HS-27A (cell line): ENCODE measurements at places on chromosomes 7 and 10.

DNA sequence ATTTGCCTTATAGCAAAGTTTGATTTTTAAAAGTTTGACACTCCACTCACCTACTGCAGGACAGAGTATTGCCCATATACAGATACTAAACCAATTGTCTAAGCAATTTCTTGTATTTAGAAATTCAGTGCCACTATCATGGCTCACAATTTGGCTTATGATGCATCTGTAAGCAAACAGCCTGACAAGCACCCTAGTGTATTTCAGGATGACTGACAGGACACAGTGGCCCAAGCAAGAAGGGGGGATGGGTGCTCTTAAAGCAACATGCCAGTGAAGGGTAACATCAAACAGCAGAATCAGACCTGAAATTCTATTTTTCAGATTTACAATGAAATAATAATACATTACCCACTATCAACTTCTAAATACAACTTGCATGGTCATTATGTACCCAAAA, 30.5 kb downstream of the CTNNA3 start:
- no peak for DNase-seq

GRCh38 chr10:23343591-23344240, 881 bp downstream of the C10orf67 start:
- DNase-seq: no peak

- DNase-seq: no peak
Observed at GRCh38 chr10:31578181-31578852, 259.3 kb downstream of the ZEB1 start.

- DNase-seq: no peak
Observed at GRCh38 chr7:129778770-129779601, 167.5 kb downstream of the NRF1 start.

DNA sequence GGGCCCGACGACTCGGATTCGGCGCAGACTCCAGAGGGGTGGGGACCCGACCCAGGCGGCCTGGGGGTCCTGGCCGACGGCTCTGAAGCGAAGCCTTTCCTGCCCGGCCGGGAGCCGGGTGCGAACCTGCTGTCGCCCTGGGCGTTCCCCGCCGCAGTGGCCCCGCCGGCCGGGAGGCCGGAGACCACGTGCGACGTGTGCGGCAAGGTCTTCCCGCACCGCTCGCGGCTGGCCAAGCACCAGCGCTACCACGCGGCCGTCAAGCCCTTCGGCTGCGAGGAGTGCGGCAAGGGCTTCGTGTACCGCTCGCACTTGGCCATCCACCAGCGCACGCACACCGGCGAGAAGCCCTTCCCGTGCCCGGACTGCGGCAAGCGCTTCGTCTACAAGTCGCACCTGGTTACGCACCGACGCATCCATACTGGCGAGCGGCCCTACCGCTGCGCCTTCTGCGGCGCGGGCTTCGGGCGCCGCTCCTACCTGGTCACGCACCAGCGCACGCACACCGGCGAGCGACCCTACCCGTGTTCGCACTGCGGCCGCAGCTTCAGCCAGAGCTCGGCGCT, 15.4 kb downstream of the ZNF316 start:
- DNase-seq: no peak

GRCh38 chr7:47407821-47408674, 173.9 kb downstream of the TNS3 start:
- no peak for DNase-seq

DNA sequence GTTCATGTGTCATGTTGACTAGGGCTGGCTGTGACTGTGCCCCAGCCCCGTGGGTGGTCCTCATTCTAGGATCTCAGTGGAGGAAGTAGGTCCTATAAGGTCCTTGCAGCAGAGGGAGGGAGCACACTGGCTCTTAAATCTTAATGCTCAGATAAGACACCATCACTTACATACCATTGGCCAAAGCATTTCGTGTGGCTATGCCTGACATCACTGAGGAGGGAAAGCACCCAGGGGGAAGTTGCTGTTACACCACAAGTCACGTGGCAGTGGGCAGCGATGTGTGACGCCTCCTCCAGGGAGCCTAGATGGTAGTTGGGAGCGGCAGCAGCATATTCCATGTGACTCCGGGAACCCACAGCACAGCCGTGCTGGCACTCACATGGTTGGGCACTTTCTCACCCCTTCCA, 224.7 kb upstream of the SH2B2 start:
- DNase-seq: no peak

DNA sequence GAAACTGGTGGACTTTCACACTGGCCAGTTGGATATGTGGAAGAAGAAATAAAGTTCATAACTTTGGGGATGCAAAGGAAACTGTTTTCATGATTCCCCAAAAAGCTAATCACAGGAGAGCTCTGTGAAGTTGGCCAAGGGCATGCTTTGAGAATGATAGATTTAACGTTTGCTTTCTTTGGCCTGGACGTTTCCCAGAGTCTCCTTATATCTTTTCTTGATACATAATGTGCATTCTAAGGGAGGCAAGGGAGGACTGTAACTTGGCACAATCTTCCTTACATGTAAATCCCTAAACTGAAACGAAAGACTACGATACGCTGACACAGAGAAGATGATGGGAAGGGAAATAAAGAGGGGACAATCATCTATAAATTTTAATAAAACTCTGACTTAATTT, 176.5 kb upstream of the INHBA start:
- DNase-seq: no peak

DNA sequence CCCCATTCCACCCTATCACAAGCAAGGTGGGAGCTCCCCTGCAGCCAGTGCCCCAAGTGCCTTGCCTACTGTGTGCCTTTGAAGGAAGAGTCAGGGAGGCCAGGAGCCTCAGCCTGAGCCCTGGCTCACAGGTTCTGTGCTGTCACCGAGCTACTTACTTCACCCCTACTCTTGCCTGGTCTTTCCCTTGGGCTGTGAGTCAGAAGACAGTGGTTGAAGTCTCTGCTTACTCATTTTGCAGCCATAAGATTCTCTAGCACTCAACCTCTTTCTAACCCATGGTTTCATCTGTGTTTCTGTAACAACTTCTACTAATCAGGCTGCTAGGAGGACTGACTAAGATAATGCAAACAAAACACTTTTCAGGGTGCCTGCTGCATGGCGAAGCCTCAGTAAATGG, 114.5 kb downstream of the PLCE1 start:
- DNase-seq: no peak

DNA sequence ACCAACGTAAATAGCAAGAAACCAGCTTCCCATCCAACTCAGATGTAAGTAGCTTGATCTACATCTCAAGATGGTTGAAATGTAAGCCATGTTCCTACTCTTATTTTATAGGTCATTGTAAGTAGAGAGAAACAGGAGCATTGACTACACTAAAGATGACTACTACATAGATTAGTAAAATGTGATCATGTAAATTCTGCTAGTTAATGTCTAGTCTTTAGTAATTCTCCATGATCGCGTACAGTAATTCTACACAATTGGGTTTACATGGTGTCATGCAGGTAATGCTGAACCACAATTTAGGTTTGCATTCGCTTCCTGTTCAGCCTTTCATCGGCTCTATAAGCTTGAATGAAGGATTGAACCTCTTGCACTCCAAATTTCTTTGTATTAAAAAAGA, 14.9 kb upstream of the SFMBT2 start:
- DNase-seq: no peak

GRCh38 chr10:71158902-71159301, 53.5 kb upstream of the UNC5B start:
- DNase-seq: no peak

- DNase-seq: no peak
Observed at GRCh38 chr7:22372863-22373262, 15.9 kb upstream of the RAPGEF5 start.

GRCh38 chr7:148484486-148484885, 106.1 kb upstream of the C7orf33 start:
- DNase-seq: no peak

DNA sequence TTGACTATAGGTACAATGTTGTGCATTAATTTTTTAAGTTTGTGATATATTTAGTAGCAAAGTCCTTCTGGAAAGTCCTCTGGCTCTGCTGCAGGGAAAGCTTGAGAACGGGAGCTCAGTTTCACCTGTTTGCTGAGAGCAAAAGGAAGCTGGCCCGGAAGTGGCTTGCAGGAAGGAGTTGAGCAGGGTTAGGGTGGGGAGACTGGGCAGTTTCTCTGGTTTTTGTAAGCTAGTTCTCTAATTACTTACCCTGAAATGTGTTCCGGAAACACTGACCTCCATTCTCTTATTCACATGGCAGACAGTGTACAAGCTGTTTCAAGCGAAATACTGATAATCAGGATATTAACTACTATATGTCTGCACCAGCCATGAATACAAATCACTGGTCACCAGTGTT, 22.3 kb downstream of the MAP3K8 start:
- DNase-seq: no peak

DNA sequence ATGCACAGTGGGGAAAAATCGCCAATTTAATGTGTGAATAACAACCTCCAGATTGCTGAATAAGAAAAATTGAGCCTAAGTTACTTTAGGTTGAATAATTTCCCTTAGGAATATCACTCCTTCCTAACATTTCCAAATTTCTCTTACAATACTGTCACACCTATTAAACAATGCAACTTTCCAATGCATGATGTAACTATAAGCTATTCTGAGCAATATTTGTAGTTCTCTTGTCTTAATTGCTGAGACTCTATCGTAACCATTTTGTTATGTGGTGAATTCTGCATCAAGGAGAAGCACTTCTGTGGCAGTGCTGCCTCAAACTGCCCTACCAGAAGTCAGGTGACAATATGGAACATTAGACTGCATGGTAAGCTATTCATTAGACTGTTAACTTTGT, 386.7 kb upstream of the LRRN3 start:
- DNase-seq: no peak

- DNase-seq: peak; percentile 46
Observed at GRCh38 chr7:47361746-47362215, 220.1 kb downstream of the TNS3 start.

DNA sequence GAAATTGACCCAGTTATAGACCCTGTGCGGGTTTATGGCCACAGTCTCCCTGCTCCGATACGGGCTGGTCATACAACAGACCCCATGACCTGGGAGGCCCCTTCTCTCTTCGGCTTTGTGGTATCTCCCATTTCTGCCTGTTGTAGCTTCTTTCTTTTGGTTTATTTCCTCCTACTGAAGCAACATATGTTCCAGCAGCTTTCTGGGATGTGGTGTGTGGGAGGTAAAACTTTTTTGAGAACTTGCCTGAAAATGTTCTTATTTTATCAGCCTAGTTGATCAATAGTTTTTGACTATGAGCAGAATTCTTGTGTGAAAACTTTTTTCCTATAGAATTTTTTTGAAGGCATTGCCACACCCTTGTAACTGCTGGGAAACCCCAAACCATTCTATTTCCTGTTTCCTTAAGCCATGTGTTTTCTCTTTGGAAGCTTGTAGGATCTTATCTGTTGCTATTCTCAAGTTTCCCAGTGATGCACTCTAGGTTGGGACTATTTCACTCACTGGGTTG, 80.0 kb downstream of the DAGLB start:
- DNase-seq: no peak

- DNase-seq: no peak
Observed at GRCh38 chr7:147078312-147078711, 961.7 kb downstream of the CNTNAP2 start.

- DNase-seq: no peak
Observed at GRCh38 chr10:133316266-133316665, 7.6 kb downstream of the ZNF511 start.

DNA sequence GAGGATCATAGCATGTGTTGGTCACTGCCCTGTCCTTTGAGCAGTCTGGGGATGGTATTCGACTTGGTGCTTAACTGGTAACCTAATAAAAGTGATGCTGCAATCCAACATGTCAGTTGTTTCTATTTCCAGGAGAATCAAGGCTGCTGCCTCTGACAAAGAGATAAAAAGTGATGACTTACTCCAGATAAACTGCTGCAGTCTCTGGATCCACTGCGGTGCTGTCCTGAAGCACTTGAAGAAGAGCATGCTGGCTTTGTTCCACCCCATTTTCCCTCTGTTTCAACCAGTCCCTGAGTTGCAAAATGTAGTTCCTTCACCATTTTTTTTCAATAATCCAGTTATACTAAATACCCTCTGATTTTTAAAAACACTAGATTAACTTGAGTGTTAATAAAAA, 403.5 kb upstream of the ANKRD30A start:
- no peak for DNase-seq

DNA sequence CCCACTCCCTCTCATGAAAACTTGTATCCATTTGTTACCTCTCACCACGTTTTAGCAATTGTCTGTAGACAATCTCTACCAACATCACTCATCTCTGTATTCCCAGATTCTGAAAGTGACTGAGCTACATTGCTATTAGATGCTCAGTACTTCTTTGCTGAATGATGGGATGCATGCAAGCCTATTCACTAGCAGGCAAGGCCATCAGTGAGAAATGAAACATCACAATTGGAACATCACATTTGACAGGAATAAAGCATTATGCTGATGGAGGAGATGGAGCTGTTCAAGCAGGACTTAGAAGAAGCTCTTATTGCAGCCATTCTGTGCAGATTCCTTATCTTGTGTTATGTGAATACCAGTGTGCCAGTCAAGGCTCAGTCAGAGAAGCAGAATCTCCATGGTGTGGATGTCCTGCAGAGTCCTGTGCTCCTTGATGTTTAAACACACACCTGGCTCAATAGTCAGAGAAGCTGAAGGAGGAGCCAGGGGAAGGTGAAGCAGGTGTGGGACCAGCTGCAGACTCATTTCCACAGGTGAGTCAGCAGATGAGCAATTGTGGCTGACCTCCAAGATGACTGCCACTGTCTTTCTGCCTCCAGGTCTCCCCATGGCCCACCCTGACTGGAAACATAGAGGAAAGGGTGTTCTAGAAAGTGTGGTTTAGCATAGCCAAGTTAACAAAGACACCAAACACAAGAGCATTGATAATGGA, 965.5 kb downstream of the GRID1 start:
- no peak for DNase-seq

DNA sequence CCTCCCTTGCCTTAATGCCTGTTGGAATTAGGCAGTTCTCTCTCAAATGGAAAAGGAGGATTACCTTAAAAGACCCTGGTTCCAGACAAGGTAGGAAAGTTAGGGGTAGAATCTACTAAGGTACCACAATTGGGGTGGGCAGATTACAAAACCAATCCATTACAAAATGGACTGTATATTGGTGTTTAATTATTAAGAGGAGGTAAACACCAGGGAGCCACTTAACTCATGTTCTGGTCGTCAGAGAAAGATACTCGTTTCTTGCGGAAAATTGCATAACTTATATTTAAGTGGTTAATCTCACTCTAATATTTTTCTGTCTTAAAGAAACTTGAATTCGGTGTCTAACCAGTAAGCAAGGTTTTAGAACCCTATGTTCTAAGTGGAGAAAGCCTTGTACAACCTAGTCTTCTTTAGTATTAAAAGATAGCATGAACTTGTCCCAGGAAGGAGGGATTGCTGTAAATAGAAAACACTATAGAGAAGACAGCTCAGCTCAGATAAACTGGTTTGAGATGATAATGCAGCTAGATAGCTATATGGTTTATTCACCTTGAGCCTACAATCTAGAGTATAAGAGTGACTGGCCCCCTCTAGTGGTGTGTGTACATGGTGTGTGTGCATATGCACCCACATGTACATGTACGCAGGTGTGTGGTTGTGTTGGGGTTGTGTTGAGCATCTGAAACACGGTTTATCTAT, 58.0 kb upstream of the STRIP2 start:
- DNase-seq: no peak

DNA sequence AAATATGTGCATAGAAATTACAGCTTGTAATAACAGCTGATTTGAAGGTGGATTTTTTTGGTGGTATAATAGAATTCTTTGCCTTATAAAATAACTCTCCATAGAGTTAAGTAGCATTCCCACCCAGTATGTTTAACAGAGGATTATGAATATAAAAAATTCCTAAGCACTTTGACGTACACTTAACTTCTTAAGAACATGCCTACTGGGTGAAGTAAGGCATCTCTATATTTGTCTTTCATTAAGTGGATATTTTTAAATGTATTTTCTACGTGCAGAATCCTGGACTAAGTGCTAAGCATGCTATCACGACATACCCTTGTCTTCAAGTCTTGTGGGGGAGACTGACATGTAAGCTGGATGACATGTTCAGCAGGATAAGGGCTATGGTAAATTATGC, 217.7 kb upstream of the BMPER start:
- no peak for DNase-seq
